ENCODE measurements at places on chromosomes 1 and 21.

DNA sequence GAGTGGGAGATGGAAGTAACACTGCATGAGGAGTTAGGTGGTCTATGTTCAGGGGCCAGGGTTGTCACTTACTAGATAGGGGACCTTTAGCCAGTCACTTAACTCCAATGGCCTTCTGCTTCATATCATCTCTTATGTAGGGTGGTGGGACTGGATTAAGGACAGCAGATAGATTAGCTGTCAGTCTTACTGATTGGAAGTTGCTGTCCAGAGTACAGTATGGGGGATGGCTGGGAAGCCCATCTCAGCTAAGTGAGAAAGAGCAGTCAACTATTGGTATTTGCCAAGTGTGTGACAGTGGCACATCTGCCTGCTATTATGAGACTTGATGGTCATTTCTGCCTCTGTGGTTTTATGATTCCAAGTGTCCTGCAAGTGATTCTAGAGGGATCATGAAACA is 130.9 kb downstream of the FGGY start:
- no peak for DNase-seq

DNA sequence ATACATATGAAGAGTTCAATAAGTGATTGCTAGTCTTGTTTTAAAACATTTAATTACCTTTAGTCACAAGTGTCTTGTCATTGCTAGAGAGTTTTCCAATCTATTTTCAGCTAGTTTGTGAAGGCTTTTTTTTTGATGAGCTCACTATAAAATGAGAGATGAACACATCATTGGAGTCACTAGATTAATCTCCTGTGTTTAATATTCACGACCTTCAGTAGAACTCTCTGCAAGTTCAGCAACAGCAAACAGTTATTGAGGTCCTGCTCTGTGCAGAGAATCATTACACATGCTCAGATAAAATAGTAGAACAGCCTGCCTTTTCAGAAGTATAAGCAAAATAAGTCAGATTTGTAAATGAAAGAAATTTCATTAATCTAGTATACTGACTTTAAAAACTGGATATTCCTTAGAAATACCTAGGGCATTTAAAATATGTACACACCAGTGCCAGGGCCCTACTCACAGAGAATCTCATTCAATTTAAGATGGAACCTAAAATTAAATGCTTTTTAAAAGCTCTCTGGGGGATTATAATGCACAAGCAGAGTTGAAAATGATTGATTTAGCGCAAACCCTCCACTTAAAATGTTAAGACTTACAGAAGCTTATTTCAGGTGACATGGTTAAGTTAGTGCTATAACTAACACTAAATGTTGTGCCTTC is 30.5 kb downstream of the KRTAP20-3 start:
- DNase-seq = no peak

GRCh38 chr1:30986755-30987154 is 78.2 kb upstream of the SDC3 start:
- DNase-seq = no peak

DNA sequence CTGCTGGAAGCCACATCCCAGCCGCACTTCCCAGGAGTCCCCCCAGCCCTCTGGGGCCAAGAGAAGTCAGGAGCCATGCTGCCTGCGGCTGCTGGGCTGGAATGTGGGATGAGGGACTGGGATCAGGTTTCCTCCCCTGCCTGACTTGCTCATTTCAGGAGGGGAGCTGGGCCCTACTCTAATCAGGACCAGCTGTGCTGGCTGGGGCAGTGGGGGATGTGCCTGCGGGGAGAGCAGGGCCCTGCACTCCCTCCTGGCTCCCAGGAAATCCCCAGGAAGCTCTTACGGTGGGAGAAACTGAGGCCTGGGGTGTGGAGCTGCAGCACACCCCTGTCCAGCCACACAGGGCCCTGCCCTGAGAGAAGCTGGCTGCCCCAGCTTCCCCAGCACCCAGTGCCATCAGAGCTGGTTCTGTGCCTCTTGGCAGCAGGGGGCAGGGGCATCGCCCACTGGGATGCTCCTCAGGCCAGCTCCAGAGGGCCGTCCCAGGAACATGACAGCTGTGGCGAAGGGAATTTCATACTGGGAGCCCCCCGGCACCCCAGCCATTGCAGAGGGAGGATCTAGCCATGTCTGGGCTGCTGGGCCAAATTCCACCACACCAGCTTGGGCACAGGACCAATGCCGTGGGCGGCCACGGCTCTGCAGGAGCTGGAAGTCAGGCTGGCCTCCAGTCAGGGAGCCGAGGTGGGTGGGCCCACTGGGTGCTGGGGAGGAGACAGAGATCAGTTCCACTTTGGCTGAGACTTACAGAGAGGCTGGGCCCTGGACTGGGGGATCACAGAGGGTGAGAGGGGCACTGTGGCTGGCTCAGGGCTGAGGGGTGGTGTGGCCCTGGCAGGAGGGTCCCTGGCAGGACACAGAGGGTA is 21.3 kb upstream of the PRSS38 start:
- DNase-seq = no peak

GRCh38 chr1:24767351-24767750 is 22.1 kb downstream of the CLIC4 start:
- no peak for DNase-seq

- DNase-seq = no peak
Measured at GRCh38 chr1:29520571-29521437, 284.5 kb downstream of the PTPRU start.

GRCh38 chr1:99855914-99856450 is 5.8 kb downstream of the AGL start:
- no peak for DNase-seq

GRCh38 chr1:219931033-219931432 is 2.7 kb upstream of the SLC30A10 start:
- DNase-seq = no peak

DNA sequence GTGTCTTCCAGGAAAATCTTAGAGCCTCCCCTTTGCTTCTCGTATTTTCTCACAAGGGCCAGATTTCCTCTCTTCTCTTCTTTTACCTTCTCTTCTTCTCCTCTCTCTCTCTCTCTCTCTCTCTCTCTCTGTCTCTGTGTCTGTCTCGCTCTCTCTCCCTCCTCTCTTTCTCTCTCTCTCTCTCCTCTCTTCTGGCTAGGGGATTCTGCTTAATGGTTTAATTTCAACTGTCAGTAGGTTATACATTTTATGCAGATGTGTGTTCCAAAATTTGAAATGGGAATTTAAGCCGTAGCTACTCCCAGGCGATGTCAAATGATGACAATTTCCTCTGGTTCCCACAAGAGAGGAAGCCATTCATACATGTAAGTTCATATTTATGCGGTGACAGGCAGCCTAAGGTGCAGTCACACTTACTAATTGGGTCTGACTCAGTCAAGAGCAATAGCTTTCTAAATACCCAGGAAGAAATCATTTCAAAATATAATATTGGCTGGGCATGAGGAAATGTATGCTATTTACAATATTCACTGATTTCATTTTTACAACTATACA is 1.4 kb downstream of the DSCAM start:
- DNase-seq = no peak

DNA sequence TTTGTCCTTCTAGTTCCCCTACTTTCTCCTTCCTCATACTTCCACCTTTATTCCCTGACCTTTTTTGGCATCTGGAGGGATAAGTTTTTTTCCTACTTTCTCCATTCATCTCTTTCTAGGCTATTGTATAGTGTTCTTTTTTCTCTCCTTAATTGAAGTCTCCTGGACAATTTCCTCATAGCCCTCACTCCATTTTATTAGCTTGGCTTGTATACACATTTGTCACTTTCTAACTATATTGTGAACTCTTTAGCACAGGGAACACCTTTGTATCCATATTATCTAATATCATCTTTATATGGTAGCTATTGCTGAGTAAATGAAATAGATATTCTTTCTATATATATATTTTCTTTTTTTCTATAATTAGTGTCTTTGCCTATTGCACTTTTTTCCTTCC is 47.6 kb downstream of the TMED5 start:
- DNase-seq = no peak

DNA sequence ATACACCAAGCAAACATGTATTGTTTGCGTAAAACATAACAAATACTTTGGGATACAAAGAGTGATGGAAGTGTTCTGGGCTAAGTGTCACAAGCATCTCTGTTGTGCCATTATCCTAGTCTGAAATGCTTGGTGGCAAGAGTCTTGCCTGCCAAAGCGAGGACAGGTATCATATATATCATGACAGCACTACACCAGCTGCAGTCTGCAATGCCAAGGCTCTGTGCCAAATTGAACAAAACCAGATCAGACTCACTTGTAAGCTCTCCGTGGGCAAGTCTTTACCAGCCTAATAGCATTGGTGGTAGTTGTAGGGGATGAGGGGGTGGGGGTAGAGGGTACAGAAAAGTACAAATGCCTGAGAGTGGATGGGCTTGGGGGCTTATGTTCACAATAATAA is 119.2 kb downstream of the RWDD3 start:
- DNase-seq = no peak

DNA sequence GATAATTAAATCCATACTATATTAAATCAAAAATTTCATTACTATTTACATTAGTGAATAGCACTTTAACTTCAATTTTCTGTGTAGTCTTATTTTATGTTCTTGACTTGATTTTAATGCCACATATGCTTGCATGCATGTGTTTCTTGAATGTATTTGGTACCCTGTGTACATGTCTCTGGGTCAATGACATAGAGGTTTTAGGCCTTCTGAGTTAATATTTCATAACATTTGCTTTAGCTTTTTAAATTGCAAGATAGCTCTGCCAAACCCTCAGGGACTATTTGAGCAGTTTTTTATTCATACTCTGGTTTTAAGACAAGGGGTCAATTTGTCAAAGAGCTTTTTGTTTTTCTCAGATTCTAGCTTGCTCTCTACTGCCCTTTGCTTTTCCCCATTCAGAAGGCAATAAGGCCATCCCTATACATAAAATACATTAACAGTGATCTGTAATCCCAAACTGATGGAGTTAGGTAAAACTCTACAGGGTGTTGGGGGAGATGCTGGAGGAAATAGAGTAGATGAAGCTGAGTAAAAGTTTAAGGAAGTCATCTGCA is 5.0 kb downstream of the MLLT11 start:
- no peak for DNase-seq

GRCh38 chr1:196466654-196467053 is 141.6 kb downstream of the KCNT2 start:
- DNase-seq = no peak

GRCh38 chr1:19003371-19004290 is 47.2 kb upstream of the IFFO2 start:
- DNase-seq = no peak

DNA sequence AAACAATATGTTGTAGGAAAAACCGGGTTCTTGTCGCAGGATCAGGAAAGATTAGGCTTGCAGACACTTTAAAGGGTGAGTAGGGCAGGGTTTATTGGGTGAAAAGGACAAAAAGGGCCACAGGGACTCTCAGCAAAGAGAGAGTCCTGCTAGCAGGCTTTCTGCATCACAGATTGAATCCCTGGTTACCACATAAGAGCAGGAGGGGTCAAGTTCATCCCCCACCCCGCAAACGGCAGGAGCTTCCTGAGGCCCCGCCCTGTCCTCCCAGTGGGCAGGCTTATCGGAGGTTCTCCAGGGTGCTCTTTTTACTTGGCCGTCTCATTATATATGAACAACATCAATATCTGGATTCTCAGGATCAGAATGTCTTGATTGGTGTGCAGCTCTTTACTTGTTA is 47.7 kb downstream of the SYCP1 start:
- DNase-seq = no peak

- peak; percentile 73 for DNase-seq
Measured at GRCh38 chr1:206002871-206003801, at the start of gene RAB7B. TSS of gene RAB7B (minus strand) at chr1:206003395. CDS start at chr1:205994135, 9,260 bp downstream.

DNA sequence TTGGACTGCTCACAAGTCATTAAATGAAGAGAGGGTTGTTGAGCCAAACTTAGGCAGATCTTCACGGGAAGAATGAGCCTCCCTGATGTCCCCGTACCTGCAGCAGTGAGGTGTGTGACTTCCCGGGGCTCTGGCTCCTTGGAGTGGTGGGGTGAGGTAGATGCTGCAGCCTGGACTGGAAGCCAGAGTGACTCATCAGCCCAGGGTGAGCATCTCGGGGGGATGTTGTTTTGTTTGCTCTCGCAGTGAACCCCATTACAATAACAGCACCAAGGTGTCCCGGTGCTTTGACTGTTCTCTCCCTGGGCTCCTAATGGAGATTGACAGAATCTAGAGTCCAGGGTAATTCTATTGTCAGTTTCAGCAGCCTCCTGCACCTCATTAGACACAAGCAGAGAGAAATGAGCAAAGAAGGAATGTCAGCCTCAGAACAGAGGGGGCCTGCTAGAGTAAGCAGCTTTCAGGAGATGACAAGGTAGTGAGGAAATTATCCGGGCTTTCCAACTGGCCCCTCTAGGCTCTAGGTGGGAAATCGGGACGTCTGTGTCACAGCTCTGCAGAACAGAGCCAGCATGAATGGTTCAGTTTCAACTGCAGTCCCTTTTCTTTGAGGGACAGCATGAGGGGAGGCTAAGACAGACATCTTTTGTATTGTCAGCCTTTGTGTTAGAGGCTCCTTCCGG is 36.0 kb upstream of the LRRN2 start:
- DNase-seq = no peak

DNA sequence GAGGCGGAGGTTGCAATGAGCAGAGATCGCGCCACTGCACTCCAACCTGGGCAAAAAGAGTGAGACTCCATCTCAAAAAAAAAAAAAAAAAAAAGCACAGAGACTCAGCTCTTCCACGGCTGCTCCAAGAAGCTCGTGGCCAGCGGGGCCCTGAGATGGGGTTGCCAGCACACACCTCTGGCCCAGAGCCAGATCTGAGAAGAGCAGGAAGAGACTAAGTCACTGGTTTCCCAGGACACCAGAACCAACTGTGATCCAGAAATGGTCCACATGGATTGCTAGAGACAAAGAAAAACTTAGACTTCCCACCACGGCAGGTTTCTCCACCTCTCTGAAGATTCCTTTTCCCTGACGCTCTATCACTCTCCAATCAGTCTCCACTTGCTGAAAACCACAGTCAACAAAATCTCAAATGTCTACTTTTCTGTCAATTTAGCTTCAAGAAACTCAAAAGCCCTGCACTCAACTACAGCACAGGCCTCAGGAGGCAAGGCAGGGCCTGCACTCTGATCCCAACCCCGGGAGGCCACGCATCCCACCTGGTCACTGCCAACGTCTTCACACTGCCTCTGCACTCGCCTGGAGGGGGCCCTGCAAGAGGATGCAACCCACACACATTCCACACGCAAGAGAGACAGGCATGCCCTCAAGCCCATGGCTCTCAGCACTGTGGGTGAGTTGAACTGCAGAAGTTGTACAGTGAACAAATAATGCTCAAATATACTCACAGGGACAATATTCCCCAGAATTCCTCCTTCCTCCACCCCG is 79.0 kb downstream of the NPHP4 start:
- DNase-seq = no peak

- no peak for DNase-seq
Measured at GRCh38 chr1:7140251-7140650, 355.0 kb downstream of the CAMTA1 start.

- DNase-seq = no peak
Measured at GRCh38 chr1:185068341-185068740, 23.0 kb downstream of the RNF2 start.

GRCh38 chr1:97796711-97797110 is 124.1 kb downstream of the DPYD start:
- DNase-seq = no peak

GRCh38 chr1:180966312-180966711 is 53.6 kb downstream of the KIAA1614 start:
- no peak for DNase-seq

DNA sequence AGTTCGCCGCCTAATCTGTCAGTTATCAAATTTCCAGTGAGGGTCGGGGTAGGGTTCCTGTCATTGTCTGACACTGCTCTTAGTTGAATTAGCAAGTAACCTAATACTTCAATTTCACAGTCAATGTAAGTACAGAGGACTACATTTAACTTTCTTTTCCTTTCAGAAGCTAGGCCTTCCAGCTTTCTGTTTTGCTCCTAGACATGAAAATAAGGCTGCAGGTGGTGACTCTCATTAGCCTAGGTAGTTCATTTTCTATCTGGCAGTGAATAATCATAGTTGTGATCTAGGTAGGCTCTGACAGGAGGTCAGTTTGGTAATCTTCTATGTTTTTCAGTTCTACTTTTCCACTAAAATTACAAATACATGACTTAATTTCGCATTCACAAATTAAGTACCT is 783.1 kb downstream of the MRPL39 start:
- no peak for DNase-seq

All from MV-4-11 (cell line).